ENCODE measurements at places on chromosomes 2 and 18.
A peak's percentile ranks its signal among the peaks of the same experiment; 100 is the strongest.

- DNase-seq = peak; percentile 84
Observed at GRCh38 chr2:64330281-64331113, 123.5 kb upstream of the LGALSL start.

DNA sequence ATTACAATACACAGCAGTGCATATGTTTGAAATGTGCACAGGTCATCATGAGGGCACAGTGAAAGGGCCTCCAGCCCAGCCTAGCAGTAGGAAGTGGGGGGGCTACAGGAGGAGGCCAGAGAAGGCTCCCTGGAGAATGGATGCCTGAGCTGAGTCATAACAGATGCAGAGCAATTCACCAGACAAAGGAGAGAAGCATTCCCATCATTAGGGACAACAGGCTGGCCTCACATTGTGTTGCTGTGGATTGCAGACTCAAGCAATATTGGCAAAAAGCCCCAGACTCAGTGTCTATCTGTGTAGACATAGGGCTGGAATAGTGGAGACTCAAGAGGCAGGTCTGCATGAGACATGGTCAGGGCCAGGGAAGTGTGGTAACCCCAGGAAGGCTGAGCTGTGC lies 329.9 kb downstream of the DLGAP1 start:
- no peak for DNase-seq

- no peak for DNase-seq
Observed at GRCh38 chr2:136126021-136126420, 8.1 kb upstream of the CXCR4 start.

GRCh38 chr2:190981333-190981732 lies 32.6 kb downstream of the STAT1 start:
- DNase-seq = no peak

DNA sequence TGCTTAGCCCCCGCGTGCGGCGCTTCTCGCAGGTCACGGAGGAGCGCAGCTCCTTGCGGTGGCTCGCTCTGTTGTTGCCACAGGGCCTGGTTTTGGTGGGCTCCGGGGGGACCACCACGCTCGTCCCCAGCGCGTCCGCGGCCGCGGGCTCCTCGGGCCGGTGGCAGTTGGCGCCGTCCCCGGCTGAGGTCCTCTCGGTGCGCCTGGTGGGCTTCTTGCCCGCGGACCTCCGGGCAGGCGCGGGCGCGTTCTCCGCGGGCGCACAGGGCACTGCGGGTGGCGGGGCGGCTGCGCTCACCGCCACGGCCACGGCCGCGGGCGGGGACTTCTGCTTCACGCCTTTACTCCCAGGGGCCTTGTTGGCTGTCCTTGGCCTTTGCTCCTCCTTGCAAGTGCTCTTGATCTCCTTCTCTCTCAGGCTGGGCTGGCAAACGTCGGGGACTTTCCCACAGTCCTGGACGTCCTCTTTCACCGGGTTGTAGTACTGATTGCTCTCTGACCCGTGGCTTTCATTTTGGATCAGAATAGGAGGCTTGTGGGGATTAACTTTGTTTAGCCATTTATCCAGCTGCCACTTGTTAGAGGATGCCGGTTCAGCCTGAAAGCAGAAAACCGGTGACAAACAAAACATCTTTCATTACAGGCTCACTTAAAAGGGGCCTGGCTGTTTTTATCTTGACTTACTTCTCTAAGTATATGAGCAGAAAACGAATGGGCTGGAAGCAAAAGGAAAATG lies 104.0 kb upstream of the REV1 start:
- DNase-seq = no peak

- no peak for DNase-seq
Observed at GRCh38 chr18:55983433-55983832, 395.4 kb upstream of the TCF4 start.

DNA sequence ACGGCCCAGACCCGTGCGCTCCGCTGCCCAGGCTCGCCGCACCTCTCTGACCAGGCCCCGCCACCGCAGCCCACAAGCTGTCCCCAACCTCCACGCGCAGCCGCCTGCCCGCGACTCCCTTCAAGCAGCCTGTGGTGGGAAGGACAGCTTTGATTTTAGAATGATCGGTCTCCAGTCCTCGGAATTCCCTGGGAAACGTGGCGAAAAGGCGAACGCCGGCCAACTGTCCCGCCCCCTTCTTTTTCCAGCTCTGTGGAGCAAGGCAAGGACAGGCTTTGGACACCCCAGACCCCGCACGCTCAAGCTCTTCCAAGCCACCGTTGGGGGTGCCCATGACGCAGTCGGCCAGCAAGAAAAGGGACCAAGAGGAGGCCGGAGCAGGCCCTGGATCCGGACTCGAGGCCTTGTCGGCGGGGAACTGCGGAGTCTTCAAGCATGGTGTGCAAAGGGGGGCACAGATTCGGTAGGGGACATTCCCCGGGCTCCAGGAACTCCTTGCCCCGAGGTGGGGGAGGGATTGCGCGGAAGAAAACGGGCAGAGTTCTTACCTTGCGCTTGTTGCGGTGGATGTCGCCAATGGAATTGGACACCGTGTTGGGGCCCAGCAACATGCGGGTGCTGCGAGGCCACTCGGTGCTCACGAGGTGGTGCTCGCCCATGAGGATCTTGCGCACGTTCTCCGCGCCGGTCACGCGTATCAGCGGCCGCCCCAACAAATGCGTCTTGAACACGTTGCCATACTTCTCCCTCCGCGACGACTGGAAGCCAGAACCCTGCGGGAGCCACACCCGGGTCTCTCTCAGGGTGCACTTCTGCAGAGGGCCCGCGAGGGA lies 4.0 kb downstream of the CYP26B1 start:
- no peak for DNase-seq

DNA sequence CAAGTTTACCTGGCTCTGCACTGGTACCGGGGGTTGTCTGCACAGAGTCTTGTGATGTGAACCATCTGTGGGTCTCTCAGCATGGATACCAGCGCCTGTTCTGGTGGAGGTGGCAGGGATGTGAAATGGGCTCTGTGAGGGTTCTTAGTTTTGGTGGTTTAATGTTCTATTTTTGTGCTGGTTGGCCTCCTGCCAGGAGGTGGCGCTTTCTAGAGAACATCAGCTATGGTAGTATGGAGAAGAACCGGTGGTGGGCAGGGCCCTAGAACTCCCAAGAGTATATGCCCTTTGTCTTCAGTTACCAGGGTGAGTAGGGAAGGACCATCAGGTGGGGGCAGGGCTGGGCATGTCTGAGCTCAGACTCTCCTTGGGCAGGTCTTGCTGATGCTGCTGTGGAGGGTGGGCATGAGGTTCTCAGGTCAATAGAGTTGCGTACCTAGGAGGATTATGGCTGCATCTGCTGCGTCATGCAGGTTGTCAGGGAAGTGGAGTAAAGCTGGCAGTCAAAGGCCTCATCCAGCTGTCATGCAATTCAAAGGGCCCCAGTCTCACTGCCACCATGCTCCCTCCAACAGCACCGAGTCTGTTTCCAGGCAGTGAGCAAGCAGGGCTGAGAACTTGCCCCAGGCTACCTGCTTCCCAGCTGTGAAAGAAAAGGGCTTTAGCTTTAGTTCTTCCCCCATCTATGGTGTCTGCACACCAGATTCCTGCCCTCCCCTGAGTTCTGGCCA lies 278.0 kb downstream of the METTL4 start:
- no peak for DNase-seq

DNA sequence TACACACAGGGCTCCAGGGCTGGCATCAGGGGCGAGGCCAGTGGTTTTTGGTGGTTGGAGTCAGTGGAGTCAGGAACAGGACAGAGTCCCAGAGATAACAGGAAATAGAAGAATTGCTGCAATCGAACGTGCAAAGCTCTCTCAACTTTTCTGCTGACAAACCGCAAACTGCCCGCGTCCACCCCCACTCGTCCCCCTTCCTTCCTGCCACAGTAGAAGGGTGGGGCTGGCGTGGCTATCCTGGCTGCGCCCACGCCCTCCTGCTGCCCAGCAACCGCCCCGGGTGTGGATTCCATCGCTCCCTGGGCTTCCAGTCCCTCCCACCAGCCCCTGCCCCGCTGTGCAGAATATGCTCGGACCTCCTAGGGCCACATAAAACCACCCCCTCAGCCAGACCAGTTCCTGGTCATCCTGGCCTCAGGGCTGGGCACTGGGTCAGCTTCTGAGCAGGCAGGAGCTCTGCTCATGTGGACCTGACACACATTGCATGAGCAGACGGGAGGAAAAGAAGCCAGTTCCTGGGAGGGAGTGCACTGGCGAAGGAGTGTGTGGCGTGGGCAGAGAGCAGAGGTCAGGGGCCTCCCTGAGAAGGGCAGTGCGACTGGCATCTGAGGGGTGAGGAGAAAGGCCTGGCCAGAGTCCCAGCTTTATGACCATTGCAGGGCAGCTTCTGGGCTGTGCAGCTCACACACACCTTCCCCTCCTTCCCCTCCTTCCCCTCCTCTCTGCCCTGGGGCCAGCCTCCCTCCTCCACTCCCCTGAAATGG lies 85.4 kb upstream of the ATG16L1 start:
- DNase-seq = peak; percentile 18

- DNase-seq = no peak
Observed at GRCh38 chr2:226794751-226795171, 4.9 kb downstream of the IRS1 start.

GRCh38 chr18:62037012-62037742 lies 144.4 kb upstream of the RNF152 start:
- DNase-seq = no peak

DNA sequence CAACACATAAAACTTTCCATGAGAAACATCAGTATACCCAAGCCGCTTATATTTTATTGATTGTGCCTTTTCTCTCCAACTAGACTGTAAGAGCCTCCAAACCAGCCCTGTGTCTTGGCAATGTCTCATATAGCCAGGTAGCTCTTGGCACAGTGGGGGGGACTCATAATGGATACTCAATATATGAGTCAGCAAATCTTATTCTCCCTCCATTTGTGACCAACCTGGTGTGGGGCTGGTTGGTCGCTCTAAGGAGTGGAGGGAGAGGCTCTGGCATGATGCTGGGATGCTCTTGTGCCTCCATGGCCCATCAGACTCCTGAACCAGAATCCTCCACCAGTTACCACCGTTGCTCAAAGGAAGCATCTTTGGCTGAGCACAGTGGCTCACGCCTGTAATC lies 32.0 kb downstream of the EFR3B start:
- DNase-seq = no peak

DNA sequence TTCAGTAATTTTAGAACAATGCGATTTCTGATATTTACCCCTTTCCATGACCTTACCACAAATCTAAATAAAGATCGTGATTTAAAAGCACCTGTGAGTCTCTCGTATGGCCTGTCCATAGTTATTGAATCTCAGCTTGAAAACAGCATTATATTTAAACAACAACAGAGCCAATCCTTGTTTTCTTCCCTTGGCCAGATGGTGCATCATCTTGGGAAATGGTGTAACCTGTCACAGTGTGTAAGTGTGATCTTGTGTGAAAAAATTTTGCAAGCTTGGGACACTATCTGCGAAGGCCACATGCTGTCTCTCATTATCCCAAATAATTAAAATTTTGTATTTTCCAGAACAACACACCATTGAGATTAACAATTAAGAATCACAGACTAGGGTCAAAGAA lies 262.7 kb upstream of the SPHKAP start:
- no peak for DNase-seq

DNA sequence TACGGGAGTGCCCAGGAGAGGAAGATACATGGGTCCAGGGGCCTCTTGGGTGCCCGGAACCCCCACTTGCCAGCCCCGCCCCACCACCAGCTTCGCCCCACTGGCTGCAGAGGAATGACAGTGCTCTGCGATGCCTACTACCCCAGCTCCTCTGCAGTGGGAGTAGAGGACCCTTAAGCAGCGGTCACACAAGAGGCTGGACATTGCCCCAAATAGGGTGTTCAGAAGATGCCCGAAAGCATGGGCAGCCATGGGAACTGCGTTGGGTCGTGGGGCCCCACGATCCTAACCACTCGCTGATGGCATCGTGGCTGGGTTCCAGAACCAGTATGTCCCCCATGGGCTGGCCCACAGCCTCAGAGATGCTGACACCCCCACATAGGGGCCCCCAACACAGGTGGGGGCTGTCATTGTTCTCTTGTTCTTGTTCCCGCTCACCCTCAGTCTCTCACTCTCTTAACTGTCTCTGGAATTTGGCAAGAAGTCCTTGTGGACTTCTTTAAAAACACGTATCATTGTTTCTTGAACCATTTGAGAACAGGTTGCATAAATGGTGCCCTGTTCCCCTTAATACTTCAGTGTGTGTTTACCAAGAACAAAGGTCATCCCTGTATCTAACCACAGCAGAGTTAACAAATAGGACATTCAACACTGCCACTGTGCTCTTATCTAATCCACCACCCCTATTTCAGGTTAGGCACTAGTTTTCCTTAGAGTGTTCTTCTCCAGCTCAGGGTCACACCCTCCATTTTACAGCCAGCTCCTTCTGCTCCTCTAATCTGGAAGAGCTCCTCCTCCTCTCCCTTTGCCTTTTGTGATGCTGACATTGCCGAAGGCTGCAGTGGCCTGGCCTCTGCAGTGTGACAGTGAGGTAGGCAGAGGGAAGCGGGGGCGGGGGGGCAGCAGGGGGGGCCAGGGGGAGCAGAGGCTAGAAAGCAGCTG lies 76.3 kb downstream of the STPG4 start:
- no peak for DNase-seq

DNA sequence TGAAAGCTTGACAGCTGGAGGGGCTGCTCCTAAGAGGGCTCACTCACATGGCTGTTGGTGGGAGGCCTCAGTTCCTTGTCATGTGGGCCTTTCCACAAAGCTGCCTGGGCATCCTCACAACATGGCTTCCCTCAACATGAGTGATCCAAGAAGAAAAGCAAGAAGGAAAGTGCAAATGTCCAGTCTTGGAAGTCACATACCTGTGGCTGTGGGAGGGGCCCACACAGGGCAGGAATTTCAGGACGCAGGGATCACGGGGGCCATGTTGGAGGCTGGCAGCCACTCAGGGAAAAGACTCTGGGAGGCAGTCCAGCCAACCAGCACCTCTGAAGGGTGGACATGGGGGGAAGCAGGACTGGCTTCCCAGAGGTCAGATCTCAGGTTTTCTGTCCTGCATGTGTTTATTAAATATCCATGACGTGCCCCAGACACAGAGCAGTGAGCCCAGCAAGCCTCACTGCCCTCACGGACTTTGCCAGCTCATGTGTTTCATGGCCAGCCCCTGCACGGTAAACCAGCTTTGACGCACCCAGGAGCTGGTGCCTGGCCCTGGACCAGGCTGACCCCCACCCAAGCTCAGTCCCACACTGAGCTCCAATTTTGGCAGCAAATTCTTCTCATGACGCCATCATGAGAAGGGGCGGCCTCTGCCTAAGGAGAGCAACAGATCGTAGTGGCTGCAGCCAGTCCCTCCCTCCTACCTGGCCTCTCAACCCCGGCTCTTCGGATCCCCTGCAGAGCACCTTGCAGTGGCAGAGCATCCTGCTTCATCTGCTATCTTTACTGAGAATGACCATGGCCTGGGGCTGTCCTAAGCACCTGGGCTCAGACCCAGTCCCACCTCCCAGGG lies 34.7 kb upstream of the GPR17 start:
- DNase-seq = no peak

- no peak for DNase-seq
Observed at GRCh38 chr2:38233231-38233983, 143.7 kb downstream of the ATL2 start.

All from activated CD4-positive, alpha-beta T cell treated with anti-CD3 and anti-CD28 coated beads for 4 hours (primary cell).